ENCODE measurements at places on chromosomes 3 and 15. TPM values are rescaled to one million over a fixed set of nuclear protein-coding genes. Genes with fewer than 3 reads are reported as not detected.

GRCh38 chr3:185928496-185928895 is 9.3 kb downstream of the TRA2B start:
- H3K27ac ChIP-seq, result peak overlapping the region; percentile 70
- peak overlapping the region; percentile 66 for H3K4me3 ChIP-seq
- peaks cover 89% of the 10 kb centered on the region for H3K36me3 ChIP-seq

DNA sequence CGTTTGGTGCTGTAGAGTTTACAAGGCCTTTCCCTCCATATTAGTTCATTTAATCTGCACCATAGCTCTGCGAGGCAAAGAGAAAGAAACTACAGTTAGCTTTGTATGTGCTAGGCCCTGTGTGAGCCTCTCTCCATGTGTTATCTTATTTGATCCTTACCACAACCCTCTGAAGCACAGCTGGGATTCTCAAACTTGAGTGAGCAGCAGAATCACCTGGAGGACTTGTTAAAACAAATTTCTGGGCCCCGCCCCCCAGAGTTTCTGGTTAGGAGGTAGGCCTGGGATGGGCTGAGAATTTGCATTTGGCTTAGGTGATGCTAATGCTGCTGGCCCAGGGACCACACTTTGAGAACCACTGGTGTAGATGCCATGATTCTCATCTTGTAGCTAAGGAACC is 12.3 kb downstream of the CA12 start:
- H3K4me1 ChIP-seq, result peaks cover 10% of the 10 kb centered on the region
- peaks cover 6% of the 10 kb centered on the region for H3K27me3 ChIP-seq
- H3K27ac ChIP-seq, result no peak overlapping the region
- no peak for DNase-seq
- H3K4me3 ChIP-seq, result no peak overlapping the region

- peaks cover 4% of the 10 kb centered on the region for H3K4me1 ChIP-seq
- DNase-seq, result no peak
- H3K27me3 ChIP-seq, result no peaks in the 10 kb centered on the region
- peaks cover 8% of the 10 kb centered on the region for H3K36me3 ChIP-seq
- no peak overlapping the region for H3K4me3 ChIP-seq
These were observed 16.0 kb downstream of the TM2D3 start for GRCh38 chr15:101635944-101636727.

SPSB4 gene
- not detected for total RNA-seq

CPNE9 gene
- total RNA-seq, result not detected

GRCh38 chr3:190301591-190301990 is 20.7 kb downstream of the CLDN1 start:
- H3K4me3 ChIP-seq, result no peak overlapping the region
- no peak for DNase-seq
- H3K27me3 ChIP-seq, result peaks cover 5% of the 10 kb centered on the region

ANP32A gene
- 320 TPM for total RNA-seq

GRCh38 chr3:62997369-62997768 is 122.2 kb upstream of the CADPS start:
- DNase-seq, result no peak
- H3K4me1 ChIP-seq, result no peaks in the 10 kb centered on the region
- no peak overlapping the region for H3K27ac ChIP-seq
- no peaks in the 10 kb centered on the region for H3K36me3 ChIP-seq
- H3K4me3 ChIP-seq, result no peak overlapping the region
- no peaks in the 10 kb centered on the region for H3K27me3 ChIP-seq

BFSP2 gene
- total RNA-seq, result 2.1 TPM

GRCh38 chr3:149336925-149337324 is 3.5 kb upstream of the TM4SF18 start:
- H3K4me1 ChIP-seq, result peaks cover 7% of the 10 kb centered on the region
- peaks cover 30% of the 10 kb centered on the region for H3K27me3 ChIP-seq
- no peak for DNase-seq
- H3K36me3 ChIP-seq, result no peaks in the 10 kb centered on the region
- H3K27ac ChIP-seq, result no peak overlapping the region
- H3K4me3 ChIP-seq, result no peak overlapping the region

GRCh38 chr15:100694381-100695021 is 92.1 kb downstream of the ASB7 start:
- DNase-seq, result no peak
- peaks cover 38% of the 10 kb centered on the region for H3K27me3 ChIP-seq
- no peaks in the 10 kb centered on the region for H3K4me1 ChIP-seq
- H3K27ac ChIP-seq, result no peak overlapping the region
- H3K4me3 ChIP-seq, result no peak overlapping the region

- H3K4me3 ChIP-seq, result no peak overlapping the region
- H3K36me3 ChIP-seq, result peaks cover 2% of the 10 kb centered on the region
- H3K27ac ChIP-seq, result no peak overlapping the region
- DNase-seq, result no peak
These were observed 148.2 kb upstream of the TOPAZ1 start for GRCh38 chr3:44093531-44093930.

PRR20G gene
- not detected for total RNA-seq

DNA sequence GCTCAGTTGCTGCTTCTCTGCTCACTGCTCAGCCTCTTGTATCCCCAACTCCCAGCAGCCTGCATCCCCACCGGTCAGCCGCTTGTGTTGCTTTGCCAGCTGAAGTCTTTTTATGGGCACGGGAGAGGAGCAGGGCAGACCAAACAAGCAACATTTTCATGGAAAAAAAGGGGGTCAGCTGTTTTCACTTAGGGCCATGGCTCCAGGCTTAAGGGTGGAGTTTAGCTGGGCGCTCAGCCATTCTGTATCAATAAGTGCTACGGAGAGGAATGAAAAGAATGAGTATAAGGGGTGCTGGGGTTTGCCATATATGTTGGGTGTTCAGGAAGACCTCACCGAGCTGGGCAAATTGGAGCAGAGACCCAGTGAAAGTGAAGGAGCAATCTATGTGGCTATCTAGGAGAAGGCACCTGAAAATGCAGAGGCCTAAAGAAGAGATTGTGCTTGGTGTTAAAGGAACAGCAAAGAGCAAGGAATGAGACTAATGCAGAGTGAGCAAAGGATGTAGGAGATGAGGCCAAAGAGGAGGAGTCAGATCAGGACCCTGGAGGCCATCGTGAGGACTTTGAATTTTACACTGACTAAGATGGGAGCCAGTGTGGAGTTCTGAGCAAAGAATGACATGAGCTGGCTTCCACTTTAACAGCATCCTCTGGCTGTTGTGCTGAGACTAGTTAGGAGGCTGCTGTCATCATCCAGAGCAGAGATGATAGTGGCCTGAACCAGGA is 16.6 kb upstream of the IREB2 start:
- H3K27ac ChIP-seq, result no peak overlapping the region
- no peaks in the 10 kb centered on the region for H3K36me3 ChIP-seq
- H3K4me3 ChIP-seq, result no peak overlapping the region
- peaks cover 12% of the 10 kb centered on the region for H3K27me3 ChIP-seq

GRCh38 chr15:68277131-68277602 is 378 bp upstream of the FEM1B start:
- peak overlapping the region; percentile 95 for H3K27ac ChIP-seq
- DNase-seq, result no peak
- H3K36me3 ChIP-seq, result peaks cover 7% of the 10 kb centered on the region
- H3K27me3 ChIP-seq, result no peaks in the 10 kb centered on the region

DNA sequence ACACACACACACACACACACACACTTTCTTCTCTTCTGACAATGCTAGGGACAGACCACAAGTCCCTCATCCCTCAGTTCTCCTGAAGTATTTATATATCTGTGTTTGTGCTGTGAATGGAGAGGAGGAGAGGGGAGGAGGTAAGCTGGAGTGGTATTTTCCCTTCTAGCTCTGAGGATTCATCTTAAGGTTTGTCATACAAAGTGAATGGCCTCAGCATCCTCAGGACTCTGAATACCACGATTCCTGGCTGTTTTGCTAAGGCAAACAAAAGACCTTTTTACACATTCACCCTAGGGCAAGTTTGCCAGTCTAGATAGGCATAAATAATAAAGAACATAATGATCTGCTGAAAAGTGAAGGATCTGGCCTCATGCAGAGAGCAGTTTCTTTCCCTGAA is 65.7 kb upstream of the CHMP2B start:
- no peak overlapping the region for H3K27ac ChIP-seq
- peaks cover 10% of the 10 kb centered on the region for H3K27me3 ChIP-seq
- H3K4me3 ChIP-seq, result no peak overlapping the region
- H3K4me1 ChIP-seq, result no peaks in the 10 kb centered on the region

GRCh38 chr3:30347679-30348216 is 258.7 kb upstream of the TGFBR2 start:
- DNase-seq, result peak; percentile 78
- peak overlapping the region; percentile 90 for H3K27ac ChIP-seq
- H3K4me3 ChIP-seq, result peak overlapping the region; percentile 25
- peaks cover 74% of the 10 kb centered on the region for H3K4me1 ChIP-seq
- peaks cover 50% of the 10 kb centered on the region for H3K36me3 ChIP-seq
- peaks cover 23% of the 10 kb centered on the region for H3K27me3 ChIP-seq

DNA sequence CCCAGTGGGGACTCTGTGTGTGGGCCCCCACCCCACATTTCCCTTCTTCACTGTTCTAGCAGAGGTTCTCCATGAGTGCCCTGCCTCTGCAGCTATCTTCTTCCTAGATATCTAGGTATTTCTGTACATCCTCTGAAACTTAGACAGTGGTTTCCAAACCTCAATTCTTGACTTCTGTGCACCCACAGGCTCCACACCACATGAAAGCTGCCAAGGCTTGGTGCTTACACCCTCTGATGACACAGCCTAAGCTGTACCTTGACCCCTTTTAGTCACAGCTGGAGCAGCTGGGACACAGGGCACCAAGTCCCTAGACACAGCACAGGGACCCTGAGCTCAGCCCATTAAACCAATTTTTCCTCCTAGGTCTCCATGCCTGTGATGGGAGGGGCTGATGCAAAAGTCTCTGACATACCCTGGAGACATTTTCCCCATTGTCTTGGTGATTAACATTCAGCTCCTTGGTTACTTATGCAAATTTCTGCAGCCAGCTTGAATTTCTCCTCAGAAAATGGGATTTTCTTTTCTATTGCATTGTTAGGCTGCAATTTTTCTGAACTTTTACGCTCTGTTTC is 304.5 kb downstream of the OTOL1 start:
- H3K27me3 ChIP-seq, result no peaks in the 10 kb centered on the region
- no peak overlapping the region for H3K27ac ChIP-seq
- H3K4me3 ChIP-seq, result no peak overlapping the region
- no peaks in the 10 kb centered on the region for H3K36me3 ChIP-seq

DNA sequence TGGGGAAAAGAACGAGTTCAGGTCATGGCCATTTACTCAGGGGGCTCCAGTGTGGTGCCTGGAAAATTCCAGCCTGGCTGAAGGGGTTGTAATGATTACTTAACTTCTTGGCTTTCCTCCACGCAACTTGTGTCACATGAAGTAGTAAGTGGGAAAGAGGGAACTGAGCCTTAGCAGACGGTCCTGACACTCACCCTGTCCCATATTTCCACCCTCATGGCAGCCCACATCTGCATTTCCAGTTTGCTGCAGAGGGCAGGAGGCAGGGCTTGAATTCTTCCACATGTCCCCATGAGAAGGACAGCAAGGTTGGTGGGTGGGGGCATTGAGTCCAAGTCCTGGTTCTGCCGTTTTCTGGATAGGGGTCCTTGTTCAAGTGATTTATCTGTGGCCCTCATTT is 7.8 kb upstream of the CAMP start:
- H3K4me1 ChIP-seq, result no peaks in the 10 kb centered on the region
- H3K27ac ChIP-seq, result no peak overlapping the region
- no peak overlapping the region for H3K4me3 ChIP-seq

DNA sequence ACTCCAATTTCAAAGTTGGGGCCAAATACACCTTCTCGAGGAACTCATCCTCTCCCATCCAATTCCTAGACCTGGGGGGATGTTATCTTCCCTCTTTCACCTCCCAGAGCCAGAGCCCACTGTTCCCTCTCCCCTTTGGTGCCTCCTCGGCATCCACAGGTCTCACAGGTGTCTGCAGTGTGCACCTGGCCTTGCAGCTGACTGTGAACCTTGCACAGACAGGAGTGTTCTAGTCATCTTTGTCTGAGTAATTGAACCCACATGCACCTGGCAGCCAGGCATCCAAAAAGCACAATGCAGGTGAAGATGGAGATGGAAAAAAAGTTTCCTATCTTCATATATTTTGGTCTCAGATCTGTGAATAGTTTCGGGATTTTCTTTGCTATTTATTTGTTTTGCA is 30.8 kb downstream of the PCOLCE2 start:
- H3K27ac ChIP-seq, result no peak overlapping the region
- H3K27me3 ChIP-seq, result peaks cover 41% of the 10 kb centered on the region
- no peak overlapping the region for H3K4me3 ChIP-seq
- peaks cover 2% of the 10 kb centered on the region for H3K4me1 ChIP-seq

EFCC1 gene
- total RNA-seq, result 0.12 TPM

- H3K27ac ChIP-seq, result no peak overlapping the region
- no peaks in the 10 kb centered on the region for H3K27me3 ChIP-seq
- no peak for DNase-seq
- H3K36me3 ChIP-seq, result peaks cover 69% of the 10 kb centered on the region
- no peak overlapping the region for H3K4me3 ChIP-seq
- H3K4me1 ChIP-seq, result peaks cover 9% of the 10 kb centered on the region
These were observed 32.0 kb downstream of the UBE3A start for GRCh38 chr15:25406846-25407245.

GRCh38 chr3:18609187-18609586 is 184.0 kb upstream of the SATB1 start:
- H3K27ac ChIP-seq, result no peak overlapping the region
- H3K4me3 ChIP-seq, result no peak overlapping the region
- H3K27me3 ChIP-seq, result no peaks in the 10 kb centered on the region
- H3K36me3 ChIP-seq, result peaks cover 12% of the 10 kb centered on the region
- H3K4me1 ChIP-seq, result no peaks in the 10 kb centered on the region
- DNase-seq, result no peak

GRCh38 chr3:114111060-114111770 is 54.7 kb downstream of the QTRT2 start:
- H3K4me3 ChIP-seq, result no peak overlapping the region
- no peak for DNase-seq
- no peaks in the 10 kb centered on the region for H3K36me3 ChIP-seq
- no peak overlapping the region for H3K27ac ChIP-seq
- H3K4me1 ChIP-seq, result no peaks in the 10 kb centered on the region

B3GNT5 gene
- total RNA-seq, result 1.3 TPM

GRCh38 chr3:171237009-171237385 is 210.5 kb upstream of the SLC2A2 start:
- peaks cover 20% of the 10 kb centered on the region for H3K4me1 ChIP-seq
- no peak overlapping the region for H3K4me3 ChIP-seq
- H3K27me3 ChIP-seq, result no peaks in the 10 kb centered on the region
- DNase-seq, result no peak
- H3K27ac ChIP-seq, result no peak overlapping the region

- no peak for DNase-seq
- H3K27me3 ChIP-seq, result peaks cover 8% of the 10 kb centered on the region
- H3K36me3 ChIP-seq, result no peaks in the 10 kb centered on the region
- no peaks in the 10 kb centered on the region for H3K4me1 ChIP-seq
These were observed 29.7 kb downstream of the EPHB1 start for GRCh38 chr3:134824791-134825190.

GRCh38 chr3:50502584-50503423 is 630 bp downstream of the CACNA2D2 start:
- DNase-seq, result no peak
- H3K4me1 ChIP-seq, result peaks cover 2% of the 10 kb centered on the region
- H3K27ac ChIP-seq, result no peak overlapping the region
- no peaks in the 10 kb centered on the region for H3K36me3 ChIP-seq

Data from activated CD8-positive, alpha-beta memory T cell treated with anti-CD3 and anti-CD28 coated beads, Interleukin-2, amount 10 ng/mL, durations not matched to agents 7 days and 5 days (primary cell).